ENCODE measurements at places on chromosomes 5 and 9.

DNA sequence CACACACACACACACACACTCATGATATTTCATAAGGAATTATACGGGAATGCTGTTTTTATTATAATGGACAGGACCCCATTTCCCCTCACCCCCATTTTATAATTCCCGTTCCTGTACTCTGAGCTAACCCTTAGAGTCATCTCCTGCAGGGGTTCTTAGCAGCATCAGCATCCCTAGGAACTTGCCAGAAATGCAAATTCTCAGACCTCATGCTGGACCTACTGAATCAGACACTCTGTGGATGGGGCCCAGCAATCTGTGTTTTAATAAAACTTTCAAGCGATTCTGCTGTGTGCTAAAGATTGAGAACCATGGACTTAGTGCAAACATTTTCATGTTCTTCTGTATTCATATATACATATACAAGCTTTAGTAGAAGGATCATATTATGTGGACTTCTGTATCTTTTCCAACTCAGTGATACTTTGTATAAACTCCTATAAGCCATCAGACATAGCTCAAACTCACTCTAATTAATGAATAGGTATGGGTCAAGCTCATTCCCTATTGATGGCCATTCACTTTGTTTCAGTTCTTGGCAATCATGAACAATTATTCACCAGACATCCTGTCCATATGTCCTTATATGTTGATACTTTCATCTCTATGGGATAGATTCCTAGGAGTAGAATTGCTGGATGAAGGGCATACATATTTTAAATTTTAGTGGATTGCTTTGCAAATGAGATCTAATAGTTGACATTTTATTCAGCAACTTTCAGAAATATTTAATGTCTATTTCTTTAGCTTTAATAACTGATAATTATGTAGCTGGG lies 65.5 kb downstream of the ARHGEF28 start:
- no peak for DNase-seq

GRCh38 chr9:88391921-88392320 lies 3.7 kb downstream of the SPIN1 start:
- no peak for DNase-seq

GRCh38 chr9:121133104-121133816 lies 58.5 kb downstream of the CNTRL start:
- peak; percentile 25 for DNase-seq

- peak; percentile 24 for DNase-seq
These were observed 28.8 kb downstream of the PDE8B start for GRCh38 chr5:77239126-77239741.

DNA sequence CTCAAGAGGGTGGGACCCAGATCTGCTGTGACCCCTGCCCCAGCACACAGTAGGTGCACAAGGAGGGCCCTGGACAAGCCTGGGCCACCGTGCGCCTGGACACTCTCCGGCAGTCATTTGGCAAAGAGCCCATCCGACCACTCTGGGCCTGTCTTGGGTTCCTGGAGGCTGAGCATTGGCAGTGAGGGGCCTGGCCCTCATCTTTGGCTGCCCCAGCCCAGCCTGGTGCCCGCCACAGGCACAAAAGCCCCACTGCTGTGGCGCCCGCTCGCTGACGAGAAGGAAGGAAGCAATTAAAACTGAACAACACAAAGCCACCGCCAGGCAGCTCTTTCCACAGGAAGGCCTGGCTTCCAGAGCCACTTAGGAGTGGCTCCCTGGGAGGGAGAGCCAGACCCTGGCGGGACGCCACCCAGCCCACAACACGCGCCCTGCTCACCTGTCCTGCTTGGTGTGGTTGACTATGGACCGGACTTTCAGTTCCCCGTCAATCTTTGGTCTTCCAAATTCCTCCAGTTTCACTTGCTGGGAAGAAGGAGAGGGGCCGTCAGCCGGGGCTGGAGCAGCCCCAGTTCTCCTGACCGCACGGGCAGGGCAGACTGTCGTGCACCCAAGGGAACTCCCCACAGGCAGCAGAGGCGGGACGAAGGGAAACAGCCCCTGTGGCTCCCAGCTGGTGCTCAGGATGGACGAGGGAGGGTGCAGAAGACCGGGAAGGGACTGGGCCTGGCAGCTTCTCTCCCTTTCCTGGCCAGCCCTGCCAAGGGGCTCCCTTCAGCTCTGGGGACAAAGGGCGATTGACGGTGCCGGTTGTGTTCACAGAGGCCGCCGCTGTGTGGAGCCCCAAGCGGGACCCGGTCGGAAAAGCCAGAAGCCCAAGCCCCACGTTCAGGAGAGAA lies 50.9 kb upstream of the SARDH start:
- DNase-seq, result no peak

- DNase-seq, result no peak
These were observed 22.2 kb upstream of the CMBL start for GRCh38 chr5:10329820-10330481.

DNA sequence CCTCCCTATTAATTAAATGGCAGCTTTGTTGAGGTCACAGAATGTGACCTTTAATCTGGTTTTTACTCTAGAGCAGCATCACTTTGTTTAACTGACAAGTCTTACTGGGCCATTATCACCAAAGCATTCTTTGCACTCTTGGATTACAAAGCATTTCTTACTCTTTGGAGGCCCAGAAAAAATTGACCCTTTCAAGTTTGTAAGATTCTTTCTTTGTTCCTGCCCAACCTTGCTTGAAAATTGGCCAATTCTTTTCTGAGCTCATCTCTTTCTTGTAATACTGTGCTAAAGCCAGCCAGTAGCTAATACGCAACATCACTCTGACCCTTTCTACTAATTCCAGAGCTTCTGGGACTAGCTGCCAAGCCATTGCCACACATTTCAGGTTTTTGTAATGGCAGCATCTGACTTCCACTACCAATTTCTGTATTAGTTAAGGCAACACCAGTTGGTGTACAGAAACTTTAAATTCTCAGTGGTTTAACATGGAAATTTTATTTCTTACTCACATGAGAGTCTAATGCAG lies 131.6 kb downstream of the PRDM6 start:
- no peak for DNase-seq

DNA sequence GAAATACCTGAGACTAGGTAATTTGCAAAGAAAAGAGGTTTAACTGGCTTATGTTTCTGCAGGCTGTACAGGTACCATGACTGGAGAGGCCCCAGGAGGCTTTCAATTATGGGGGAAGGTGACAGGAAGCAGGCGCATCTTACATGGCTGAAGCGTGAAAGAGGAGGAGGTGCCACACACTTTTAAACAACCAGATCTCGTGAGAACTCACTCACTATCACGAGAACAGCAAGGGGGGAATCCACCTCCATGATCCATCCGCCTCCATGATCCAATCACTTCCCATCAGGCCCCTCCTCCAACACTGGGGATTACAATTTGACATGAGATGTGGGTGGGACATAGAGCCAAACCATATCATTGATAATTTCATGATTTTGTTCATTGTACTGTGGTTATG lies 2.5 kb upstream of the MED27 start:
- DNase-seq, result no peak

DNA sequence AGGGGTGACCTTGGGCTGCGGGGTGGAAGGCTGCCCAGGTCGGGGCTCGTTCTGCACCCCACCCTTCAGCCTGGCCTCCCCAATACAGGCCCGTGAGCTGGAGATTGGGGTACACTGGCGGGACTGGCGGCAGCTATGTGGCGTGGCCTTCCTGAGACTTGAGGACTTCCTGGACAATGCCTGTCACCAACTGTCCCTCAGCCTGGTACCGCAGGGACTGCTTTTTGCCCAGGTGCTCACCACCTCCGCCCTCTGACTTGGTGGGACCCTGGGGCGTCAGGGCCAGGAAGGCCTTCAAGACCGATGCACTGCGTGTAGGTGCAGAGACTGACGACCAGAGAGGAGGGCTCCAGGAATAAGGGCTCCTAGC lies 10.5 kb downstream of the ZDHHC12 start:
- no peak for DNase-seq

DNA sequence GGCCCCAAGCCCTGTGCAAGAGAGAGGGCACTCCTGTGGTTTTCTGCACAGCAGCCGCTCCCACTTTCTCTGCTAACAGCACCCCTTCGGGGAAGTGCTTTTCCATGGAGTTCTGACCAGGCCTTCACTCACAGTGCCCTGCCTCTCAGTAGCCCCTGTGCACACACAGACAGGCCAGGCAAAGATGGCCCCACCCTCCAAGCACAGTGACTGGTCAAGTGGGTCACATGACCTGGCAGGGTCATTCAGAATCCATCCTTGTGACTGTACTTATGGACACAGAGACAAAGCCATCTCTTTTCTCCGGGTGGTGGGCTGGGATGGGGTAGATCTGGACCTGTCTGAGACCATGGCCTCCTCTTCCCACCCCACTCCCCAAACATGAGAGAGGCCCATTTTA lies 82.5 kb downstream of the PSD2 start:
- no peak for DNase-seq

GRCh38 chr9:93451849-93452709 lies 594 bp downstream of the FAM120A start:
- peak; percentile 48 for DNase-seq

DNA sequence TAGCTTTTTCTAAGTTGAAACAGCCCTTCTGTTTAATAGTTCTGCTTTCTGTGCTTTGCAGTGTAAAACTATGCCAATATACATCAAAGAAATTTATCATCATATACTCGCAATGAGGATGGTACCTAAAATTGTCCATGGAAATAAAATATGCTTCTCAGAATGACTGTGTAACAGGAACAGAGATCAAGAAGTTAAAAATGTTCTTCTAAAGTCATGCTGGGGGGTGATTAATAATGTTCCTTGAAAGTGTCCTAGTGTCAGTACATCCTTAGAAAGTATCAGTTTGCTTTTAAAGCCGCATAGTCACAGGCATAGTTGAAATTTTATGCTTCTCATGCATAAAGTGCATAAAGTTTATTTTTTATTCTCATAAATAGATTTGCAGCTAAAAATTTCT lies 4.0 kb upstream of the LRRC70 start:
- no peak for DNase-seq

DNA sequence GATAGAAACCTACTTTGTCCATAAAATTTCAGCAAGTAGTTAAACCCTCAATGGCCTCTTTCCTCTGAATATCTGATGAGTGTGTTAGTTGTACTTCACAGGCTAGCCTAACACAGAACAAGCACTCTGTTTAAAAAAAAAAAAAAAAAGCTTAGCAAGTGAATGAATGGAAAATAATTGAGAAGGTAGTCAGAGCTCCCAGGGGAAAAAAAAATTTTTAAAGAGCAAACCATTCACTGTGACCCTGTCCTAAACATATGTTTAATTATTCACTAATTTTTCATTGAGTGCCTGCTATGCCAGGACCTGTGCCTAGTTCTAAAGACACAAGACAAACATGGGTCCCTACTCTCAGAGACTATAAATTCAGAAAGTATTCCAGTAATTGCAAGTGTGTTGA lies 69.3 kb downstream of the SH3RF2 start:
- no peak for DNase-seq

- no peak for DNase-seq
These were observed 14.5 kb downstream of the SH3GLB2 start for GRCh38 chr9:129013674-129014073.

DNA sequence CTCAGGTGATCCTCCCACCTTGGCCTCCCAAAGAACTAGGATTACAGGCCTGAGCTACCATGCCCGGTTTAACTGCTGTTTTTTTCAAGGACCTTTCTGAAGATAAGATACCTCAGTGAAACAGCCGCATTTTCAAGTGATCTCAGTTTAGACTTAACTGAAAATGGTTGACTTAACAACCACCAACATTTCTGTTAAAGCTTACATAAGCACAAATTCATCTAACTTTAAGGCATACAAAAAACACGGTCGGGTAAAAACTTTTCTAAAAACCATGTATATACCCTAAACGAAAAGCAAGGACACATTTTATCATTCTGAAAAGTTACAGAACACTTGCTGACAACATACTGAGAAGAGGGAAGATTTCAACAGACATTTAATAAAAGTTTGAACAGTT lies 22.9 kb downstream of the UBAP2 start:
- DNase-seq, result no peak

DNA sequence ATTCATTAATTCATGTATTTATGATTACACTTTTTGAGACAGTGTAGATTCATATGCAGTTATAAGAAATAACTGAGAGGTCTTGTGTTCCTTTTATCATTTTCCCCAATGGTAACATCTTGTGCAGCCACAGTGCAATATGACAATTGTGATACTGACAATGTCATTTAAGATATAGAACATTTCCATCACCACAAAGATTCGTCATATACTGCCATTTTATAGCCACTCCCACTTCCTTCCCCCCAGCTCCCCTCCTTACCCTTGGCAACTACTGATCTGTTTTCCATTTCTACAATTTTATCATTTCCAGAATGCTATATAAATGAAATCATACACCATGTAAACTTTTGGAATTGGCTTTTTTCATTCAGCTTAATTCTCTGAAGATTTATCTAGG lies 53.8 kb downstream of the NR2F1 start:
- no peak for DNase-seq

DNA sequence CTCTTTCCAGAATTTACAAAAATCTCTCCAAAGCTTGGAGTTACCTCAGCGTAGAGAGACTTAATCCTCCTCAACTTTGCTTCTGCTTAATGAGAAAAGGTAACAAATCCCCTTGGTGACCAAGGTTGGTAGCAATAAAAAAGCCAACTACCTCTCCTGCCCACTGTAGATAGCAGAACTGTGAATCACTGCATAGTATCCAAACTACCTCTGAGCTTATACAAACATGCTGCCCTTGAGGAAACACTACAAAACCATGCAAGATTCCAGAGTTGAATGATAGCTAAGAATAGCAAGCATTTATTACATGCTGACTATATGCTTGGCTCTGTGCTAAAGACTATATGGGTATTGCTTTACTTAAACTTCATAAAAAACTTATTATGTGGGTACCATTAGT lies 2.8 kb upstream of the ADAMTS12 start:
- DNase-seq, result no peak

GRCh38 chr5:115770466-115770865 lies 46.0 kb downstream of the CDO1 start:
- DNase-seq, result no peak

- peak; percentile 56 for DNase-seq
These were observed 302.1 kb downstream of the CSNK1G3 start for GRCh38 chr5:123813937-123814624.

- no peak for DNase-seq
These were observed 292.6 kb upstream of the DAB2 start for GRCh38 chr5:39717176-39717897.

DNA sequence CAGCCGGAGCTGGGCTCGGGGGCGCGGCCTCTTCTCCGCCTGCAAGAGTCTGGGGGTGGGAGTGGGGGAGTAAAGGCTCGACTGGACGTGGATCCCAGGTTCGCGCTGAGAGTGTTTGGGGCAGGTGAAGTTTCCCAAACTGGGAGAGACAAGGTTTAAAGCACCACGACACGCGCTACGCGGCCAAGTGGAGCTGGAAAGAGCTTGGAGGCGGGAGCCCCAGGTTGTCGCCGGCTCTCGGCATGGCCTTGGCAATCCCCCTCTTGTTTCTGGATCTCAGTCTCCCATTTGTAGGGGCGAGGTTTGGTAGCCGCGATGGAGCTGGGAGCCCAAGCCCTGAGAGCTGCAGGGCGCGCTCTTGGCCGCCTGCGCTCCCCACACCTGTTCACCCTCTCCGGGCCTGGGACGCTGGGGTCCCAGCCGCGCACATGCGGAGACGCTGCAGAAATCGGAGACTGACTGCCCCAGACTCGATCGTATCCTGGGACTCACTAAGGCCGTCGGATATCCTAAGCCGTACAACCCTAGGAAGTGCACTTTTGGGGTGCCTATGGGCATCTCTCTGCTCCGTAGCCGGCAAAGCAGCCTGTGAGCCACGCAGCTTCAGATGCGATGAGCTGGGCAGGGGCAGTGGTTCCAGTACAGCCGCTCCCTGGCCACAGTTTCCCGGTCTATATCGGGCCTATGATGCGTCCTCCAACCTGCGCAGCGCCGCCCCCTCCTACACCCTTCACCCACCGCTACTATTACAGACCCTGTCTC lies 937 bp downstream of the TMOD1 start:
- no peak for DNase-seq

Measured in WERI-Rb-1 (cell line).